Large intestine (tissue), 12 donors: ENCODE measurements at places on chromosomes 1 and 21.

DNA sequence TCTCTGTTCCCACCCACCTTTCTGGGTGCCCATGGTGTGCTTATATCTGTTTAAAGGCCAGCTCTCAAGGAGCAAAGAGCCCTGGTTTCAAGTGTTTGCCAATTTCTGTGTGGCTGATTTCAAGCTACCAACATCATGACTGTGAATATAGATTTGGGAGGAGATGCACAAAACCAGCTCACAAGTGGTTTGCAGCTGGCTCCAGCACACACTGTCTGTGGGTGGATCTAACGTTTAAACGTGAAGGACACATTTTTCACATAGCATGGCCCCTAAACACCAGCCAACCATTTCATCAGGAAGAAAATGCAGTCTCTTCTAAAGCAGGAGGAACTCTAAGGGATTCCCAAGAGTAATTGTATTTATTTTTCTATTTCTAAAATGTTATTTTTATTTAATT lies 65.2 kb downstream of the FCRL5 start:
- no peaks in the 10 kb centered on the region for H3K36me3 ChIP-seq
- H3K27me3 ChIP-seq = no peaks in the 10 kb centered on the region
- H3K4me1 ChIP-seq = peaks cover 9% of the 10 kb centered on the region
- H3K27ac ChIP-seq = no peak overlapping the region
- DNase-seq = no peak
- H3K4me3 ChIP-seq = no peak overlapping the region

- peak overlapping the region; percentile 79 for H3K27ac ChIP-seq
- H3K27me3 ChIP-seq = no peaks in the 10 kb centered on the region
- H3K36me3 ChIP-seq = peaks cover 2% of the 10 kb centered on the region
- no peak for DNase-seq
Measured at GRCh38 chr1:9293533-9294404, 1.1 kb downstream of the SPSB1 start.

GRCh38 chr1:111736548-111737215 lies 2.5 kb downstream of the INKA2 start:
- no peak overlapping the region for H3K27ac ChIP-seq
- no peaks in the 10 kb centered on the region for H3K36me3 ChIP-seq
- H3K27me3 ChIP-seq = peaks cover 20% of the 10 kb centered on the region
- no peak for DNase-seq
- H3K4me1 ChIP-seq = peaks cover 34% of the 10 kb centered on the region

DNA sequence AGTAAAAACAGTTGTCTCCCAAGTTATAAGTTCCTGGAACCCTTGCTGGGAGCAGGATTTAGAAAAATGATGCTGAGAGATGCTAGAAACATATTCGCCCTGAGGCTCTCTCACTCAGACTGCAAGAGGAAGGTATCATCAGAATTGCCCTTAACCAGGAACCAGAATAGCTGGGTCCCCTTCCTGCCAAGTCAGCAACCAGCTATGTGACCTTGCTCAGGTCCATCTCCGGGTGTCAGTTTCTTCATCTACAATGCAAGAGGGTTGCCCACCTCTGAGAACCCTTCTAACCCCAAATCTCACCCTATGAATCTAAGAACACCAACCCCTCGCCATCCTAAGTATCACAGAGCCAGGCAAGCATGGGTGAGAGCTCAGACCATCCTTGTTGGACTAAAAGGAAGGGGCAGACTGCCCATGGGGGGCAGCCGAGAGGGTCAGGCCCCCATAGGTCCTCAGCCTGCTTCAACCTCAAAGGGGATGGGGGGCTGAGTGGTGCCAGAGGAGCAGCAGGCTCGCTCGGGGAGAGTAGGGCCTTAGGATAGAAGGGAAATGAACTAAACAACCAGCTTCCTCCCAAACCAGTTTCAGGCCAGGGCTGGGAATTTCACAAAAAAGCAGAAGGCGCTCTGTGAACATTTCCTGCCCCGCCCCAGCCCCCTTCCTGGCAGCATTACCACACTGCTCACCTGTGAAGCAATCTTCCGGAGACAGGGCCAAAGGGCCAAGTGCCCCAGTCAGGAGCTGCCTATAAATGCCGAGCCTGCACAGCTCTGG lies 390 bp upstream of the S100A9 start:
- peak; percentile 85 for DNase-seq
- no peaks in the 10 kb centered on the region for H3K36me3 ChIP-seq
- H3K27me3 ChIP-seq = no peaks in the 10 kb centered on the region
- no peak overlapping the region for H3K4me3 ChIP-seq
- H3K27ac ChIP-seq = peak overlapping the region; percentile 44

GRCh38 chr1:98388441-98388840 lies 273.1 kb upstream of the SNX7 start:
- H3K36me3 ChIP-seq = no peaks in the 10 kb centered on the region

DNA sequence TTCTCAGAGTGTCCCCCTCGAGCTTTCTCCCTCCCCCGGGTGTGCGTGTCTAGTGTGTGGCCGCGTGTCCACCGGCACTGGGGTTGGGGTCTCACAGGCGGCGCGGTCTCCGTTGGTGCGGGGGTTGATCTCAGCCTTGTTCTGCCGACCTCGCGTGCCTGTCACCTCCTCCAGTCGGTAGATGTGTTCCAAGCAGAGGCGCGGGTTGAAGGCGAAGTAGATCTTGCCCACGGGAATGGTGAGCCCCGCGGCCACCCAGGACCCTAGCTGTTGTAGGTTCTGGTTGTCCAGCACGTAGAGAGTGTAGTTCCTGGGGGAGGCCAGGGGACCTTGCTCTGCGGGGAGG lies 9.8 kb downstream of the INSRR start:
- no peaks in the 10 kb centered on the region for H3K36me3 ChIP-seq
- H3K4me1 ChIP-seq = no peaks in the 10 kb centered on the region
- peaks cover 76% of the 10 kb centered on the region for H3K27me3 ChIP-seq
- H3K4me3 ChIP-seq = no peak overlapping the region

DNA sequence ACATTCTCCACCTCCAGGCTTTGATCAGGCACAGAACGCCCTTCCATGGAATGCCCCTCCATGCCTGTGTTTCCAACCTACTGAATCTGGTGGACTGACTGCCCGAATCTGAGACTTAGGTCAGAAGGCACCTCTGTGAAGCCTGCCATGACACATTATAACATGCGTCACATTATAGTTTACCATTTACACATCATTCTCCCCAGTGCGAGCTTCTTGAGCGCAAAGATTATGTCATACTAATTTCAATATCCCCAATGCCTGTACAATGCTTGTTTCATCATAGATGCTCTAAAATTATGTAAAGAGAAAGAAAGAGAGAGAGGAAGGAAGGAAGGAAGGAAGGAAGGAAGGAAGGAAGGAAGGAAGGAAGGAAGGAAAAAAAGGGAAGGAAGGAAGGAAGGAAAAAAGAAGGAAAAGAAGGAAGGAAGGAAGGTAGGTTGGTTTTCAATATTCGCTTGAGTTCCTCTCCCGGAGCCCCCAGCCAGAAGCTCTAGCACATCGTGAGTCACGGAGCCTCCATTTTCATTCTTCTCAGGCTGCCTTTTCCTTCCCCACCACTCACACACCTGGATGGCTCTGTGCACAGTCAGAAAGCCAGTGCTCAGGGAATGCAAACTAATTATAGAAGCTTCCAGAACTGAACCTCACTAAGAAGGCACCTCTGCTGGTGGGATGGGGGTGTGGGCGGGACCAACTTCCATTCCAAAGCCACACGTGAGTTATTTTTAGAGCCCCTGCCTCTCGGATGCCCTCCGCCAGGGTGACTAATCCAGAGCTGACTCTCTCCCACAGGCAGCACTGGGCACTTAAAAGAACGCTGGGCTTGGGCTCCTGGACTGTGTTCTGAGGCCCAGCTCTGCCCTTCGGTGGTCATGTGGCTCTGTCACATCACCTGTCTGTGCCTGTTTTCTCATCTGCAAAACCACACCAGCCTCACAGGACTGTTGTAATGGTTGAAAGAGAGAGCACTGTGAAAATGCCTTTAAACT lies 27.4 kb downstream of the LAMB3 start:
- H3K36me3 ChIP-seq = peaks cover 85% of the 10 kb centered on the region
- peaks cover 39% of the 10 kb centered on the region for H3K4me1 ChIP-seq
- H3K27ac ChIP-seq = peak overlapping the region; percentile 30
- no peaks in the 10 kb centered on the region for H3K27me3 ChIP-seq
- no peak overlapping the region for H3K4me3 ChIP-seq

DNA sequence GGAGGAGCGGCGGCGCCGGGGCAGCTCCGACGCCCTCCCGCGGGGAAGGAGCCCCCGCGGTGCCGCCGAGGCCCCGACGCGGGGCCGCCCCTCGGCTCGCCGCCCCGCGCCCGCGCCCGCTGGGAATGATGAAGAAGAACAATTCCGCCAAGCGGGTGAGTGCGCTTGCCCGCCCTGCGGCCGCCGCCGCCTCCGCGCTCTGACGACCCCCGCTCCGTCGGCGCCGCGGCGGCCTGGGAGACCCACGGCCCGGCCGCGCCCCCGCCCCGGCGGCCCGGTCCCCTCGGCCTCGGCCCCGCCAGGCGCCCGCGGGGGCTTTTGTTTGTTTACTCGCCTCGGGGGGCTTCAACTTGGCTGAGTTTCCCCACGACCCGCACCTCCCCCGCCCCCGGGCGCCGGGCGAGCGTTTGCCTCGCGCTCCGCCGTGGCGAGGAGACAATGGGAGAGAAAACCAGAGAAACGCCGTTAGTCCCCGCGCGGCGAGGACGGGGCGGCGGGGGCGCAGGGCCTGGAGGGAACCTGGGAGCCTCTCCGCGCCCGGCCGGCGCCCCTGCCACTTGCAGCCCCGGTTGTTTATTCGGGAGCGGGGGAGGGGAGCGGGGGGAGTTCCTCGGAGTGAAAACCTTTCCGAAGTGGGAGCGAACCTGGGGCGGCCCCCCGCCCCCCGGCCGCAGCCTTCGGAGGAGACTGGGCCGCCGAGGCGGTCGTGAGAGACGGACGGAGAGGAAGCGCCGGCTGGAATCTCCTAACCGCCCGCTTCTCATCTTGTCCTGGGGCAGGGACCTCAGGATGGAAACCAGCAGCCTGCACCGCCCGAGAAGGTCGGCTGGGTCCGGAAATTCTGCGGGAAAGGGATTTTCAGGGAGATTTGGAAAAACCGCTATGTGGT lies 661 bp downstream of the PLEKHO1 start:
- peak; percentile 30 for DNase-seq
- peaks cover 32% of the 10 kb centered on the region for H3K27me3 ChIP-seq
- H3K27ac ChIP-seq = peak overlapping the region; percentile 61
- H3K4me1 ChIP-seq = no peaks in the 10 kb centered on the region
- H3K36me3 ChIP-seq = peaks cover 9% of the 10 kb centered on the region

DNA sequence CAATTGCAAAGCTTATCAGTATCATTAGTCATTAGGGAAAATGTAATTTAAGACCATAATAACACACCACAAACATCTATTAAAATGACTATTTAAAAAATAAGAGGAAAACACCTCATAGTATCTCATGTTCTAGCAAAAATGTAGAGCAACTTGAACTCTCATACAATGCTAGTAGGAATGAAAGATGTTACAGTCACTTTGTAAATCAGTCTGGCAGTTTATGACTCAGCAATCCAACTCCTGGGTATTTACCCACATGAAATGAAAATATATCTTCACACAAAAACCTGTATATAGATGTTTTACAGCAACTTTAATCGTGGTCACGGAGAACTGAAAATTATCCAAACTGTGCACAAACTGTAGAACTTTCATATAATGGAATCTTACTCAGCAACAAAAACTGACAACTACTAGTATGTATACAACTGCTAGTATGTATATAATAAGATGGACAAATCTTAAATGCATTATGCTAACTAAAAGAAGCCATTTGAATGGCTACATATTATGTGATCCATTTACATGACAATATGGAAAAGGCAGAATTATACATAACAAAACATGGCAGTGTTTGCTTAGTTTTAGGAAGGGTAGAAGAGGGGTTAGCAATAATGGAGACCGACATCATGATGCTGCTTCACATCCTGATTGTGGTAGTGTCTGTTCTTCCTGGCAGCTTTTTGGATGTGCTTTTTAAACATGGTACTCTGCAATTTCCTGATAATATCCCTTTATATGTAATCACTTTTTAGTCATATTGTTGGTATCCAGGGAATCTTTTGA lies 267.0 kb downstream of the KCTD3 start:
- no peaks in the 10 kb centered on the region for H3K36me3 ChIP-seq
- no peak overlapping the region for H3K27ac ChIP-seq
- H3K4me1 ChIP-seq = no peaks in the 10 kb centered on the region
- no peaks in the 10 kb centered on the region for H3K27me3 ChIP-seq
